ENCODE measurements at places on chromosomes 5 and 9.

DNA sequence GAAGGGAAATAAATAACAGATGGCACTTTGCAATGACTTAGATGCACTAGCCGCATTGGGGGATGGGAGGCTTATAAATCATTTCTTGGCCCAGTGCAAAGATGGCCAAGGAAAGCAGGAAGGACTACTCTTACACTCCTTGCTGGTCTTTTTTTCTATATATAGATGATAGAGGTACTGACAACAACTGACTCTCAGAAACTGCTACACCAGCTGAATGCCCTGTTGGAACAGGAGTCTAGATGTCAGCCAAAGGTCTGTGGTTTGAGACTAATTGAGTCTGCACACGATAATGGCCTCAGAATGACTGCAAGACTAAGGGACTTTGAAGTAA, 1.7 kb downstream of the CCNG1 start:
- DNase-seq, result no peak

DNA sequence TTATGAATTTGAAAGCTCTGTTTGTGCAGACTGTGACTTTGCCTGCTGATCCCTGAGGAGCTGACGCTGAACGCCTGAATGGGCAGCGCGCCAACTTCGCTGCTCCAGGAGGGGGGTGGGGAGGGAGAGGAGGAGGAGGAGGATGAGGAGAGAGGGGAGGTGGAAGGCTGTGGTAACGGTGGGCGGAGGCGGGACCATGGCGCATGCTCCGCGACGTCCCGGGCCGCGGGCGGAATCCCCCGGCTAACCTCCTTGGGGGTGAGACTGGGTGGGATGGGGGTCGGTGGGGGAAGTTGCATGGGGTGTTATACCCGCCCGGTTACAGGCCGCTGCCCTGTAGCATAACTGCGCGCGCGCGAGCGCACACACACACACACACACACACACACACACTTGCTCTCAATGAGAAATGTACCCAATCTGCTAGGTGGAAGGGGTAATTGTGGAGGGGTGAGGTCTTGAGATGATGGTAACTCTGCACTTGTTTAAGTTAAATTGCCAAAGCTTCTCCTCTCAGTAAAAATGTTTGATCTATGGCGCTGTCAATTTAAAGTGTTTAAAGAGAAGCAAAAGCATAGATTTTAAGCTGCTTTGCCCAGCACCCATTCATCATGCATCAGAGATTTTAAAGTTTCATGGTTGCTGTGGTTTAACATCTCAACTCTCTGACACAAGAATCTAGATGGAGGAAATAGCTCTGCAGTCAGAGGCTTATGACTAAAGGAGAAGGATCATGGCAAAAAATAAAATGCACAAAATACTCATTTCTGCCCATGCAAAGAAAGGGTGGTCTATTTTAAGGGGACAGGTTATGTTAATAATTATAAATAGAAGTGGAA, 76.6 kb upstream of the TBCA start:
- no peak for DNase-seq

DNA sequence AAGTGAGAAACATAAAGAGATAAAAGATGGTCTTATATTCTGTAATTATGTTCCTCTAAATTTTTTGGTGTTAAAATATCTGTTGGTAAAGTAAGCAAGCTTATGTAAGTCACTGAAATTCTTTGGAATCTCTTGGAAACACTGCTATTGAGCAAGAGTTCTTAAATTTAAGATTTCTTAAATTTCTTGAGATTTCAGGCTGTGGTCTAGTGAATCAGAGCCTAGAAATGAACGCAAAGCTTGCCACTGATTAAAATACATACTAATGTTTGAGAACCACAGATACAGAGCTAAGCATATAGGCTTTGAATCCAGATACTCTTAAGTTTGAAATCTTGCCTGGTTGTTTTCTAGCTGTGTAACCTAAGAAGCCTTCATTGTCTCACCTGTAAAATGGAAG, 133.4 kb downstream of the TRPM3 start:
- DNase-seq, result no peak

GRCh38 chr9:103731541-103731940, 362.6 kb upstream of the SMC2 start:
- DNase-seq, result no peak

DNA sequence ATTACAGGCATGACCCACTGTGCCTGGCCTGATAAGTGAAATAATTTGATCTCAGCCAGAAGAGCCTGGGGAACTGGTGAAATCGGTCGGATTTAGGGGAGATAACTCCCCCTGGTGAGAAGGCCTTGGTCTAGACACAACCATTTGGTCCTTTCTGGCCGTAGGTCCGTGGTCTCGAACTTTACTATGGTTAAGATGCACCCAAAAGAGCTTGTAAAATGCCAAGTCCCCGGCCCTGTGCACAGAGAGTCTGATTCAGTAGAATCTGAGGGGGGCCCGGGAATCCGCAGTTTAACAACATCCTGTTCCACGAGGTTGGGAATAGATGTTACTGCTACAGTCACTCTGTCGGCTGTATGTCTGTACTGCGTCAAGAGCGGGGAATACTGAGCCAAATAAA, 140.7 kb downstream of the C9orf50 start:
- no peak for DNase-seq

DNA sequence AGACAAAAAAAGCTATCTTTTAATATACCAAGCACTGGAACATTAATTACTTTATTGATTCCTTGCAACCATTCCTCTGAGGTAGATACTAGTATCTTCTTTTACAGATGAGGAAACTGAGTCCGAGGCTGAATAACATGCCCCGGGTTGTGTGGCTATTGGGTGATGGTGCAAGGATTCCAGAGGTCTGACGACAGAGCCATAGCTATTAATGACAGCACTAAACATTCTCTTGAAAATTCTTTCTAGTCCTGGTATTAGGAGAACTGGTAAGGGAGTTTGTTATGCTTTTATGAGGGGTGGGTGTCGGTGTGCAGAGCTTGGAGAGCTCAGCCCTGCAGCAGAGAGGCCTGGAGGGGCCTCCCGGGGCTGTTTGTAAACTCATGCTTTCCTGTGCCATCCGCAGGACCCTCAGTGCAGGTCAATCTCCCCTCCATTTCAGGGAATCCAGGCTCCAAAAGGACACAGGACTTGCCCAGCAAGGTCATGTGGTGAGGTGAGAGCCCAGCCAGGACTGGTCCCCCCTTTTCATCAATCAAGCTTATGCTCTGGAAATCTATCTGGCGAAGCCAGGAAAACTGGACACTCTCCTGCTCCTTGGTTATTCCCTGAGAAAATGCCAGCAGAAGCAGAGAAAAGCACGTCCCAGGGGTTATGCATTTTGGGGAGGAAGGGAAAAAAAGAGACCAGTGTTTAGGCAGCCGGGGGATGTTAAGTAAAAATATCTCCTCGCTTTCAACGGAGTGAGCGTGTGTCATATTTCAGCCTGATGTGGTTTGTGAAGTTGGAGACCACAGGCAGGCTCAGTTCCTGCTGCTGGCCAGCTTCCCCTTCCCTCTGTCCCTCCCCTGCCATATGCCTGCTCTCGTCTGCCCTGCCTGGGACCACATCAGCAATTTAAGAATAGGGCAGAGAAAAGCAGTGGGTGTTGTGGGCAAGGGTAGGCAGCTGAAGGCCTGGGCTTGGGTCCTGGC, 3.7 kb downstream of the GSN start:
- DNase-seq, result no peak

DNA sequence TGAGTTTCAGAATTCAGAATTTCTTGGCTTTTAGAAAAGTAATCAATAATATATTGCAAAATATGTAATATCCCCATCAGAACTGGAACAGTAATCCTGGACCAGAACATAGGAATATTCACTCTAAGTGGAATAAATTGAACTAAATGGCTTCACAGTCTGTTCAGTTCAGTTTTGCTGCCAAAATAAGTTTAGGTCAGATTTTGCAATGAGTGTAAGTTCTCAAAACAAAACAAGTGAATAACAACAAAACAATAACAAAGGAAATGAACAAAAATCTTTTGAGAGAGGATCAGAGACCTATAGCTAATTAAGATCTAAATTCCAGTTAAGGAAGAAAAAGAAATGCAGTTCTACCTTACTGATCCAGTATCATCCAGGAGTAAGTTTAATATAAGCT, 9.3 kb downstream of the PTGER4 start:
- DNase-seq, result no peak

GRCh38 chr5:116340799-116341198, 233.8 kb downstream of the SEMA6A start:
- DNase-seq, result no peak

DNA sequence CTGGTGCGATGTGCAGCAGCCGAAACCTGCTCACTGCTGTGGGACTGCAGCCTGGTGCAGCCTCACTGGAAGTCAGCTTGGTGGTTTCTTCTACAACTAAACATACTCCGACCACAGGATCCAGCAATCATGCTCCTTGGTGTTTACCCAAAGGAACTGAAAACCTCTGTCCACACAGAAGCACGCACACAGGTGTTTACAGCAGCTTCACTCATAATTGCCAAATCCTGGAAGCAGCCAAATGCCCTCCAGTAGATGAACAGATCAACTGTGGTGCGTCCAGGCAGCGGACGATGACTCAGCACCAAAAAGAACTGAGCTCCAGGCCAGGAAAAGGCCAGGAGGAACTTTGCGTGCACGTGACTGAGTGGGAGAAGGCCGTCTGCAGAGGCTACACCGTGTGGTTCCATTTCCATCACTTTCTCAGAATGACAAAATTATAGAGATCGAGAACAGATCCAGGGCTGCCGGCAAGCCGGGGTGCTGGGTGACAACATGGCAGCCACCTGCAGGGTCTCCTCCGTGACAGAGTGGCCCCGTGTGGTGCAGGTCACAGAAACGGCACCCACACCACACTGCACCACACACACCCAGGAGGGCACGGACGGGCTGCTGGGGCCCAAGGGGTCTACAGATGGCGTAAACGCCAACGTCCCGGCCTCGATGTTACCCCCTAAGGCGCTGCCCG, 23.1 kb upstream of the NSMF start:
- no peak for DNase-seq

DNA sequence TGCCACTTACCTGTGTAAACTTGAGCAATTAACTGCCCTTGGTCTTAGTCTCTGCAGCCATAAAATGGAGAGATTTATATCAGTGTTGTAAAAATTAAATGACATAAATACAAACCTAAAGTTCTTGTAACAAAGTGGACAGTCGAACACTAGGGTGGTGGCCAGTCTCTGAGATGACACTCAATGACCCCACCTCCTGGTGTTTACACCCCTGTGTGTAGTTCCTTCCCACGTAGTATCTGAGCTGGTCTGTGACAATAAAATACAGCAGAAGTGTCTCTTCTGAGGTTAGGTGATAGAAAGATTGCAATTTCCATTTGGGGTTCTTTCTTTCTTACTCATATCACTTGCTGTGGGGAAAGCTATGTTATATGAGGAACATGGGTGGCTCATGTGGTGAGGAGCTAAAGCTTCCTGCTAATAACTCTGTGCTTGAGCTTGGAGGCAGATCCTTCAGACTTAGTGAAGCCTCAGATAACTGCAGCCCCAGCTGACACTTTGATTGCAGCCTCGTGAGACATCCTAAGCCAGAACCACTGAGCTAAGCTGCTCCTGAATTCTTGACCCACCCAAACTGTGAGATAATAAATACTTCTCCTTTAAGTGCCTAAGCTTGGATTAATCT, 173.4 kb upstream of the CHD1 start:
- DNase-seq, result no peak

GRCh38 chr9:131781069-131781468, 41.2 kb upstream of the RAPGEF1 start:
- DNase-seq, result no peak

- DNase-seq, result no peak
Observed at GRCh38 chr9:135814421-135815095, 92.8 kb downstream of the CAMSAP1 start.

DNA sequence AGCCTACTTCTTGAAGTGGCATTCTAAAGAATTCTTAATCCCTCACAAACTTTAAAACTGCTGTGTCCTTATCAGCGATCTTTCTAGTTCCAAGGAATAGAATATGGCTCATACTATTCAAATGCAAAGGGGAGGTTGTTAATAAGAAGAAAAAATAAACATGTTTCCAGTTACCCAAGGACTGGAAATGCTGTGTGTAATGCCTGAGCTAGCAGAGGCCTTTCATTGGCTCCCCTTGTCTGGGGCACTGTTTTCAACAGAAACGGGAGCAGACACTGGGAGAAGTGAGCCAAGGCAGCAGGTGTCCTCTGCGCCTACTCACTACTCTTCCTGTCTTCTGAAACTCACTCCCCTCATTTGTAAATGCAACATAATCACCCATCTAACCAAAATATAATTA, 253.0 kb downstream of the MARCHF11 start:
- DNase-seq, result no peak

DNA sequence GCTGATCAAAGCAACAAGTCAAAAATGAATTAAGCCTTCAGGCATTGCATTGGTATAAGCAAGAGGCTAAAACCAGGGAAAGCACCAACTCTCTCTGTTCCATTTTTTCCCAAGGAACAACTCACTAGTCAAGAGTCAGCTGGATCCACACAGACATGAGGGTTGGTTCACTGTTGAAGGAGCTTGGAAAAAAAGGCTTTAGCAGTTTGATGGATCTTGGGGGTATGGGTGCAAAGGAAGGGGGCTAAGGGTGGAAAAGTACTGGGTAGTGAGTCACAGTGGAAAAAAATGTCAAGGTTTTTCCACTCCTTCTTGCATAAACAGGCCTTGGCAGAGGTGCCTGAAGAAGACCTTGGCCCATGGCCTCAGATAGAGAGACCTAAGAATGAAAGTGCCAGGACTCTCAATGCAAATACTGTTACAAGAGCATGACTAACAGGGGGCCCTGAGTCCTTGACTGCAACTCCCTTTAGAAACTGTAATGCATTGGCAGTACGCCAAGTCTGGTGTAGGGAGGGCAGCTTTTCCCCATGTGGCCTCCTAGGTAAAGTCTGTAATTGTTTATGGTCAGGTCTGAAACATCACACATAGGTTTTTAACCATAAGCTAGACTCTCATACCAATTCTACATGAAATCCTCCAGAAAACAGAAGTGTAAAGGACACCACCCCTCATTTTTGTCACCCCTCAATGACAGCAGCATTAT, 23.7 kb downstream of the ACTL7A start:
- peak; percentile 40 for DNase-seq

DNA sequence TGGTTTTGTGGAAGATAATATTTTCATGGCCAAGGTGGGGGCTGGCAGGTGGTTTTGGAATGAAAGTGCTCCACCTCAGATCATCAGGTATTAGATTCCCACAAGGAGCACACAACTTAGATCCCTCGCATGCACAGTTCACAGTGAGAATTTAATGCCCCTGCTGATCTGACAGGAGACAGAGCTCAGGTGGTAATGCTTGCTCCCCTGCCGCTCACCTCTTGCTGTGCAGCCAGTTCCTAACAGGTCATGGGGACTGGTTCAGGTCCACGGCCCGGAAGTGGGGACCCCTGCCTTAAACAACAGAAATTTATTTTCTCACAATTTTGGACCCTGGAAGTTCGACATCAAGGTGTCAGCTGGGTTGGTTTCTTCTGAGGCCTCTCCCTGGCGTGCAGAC, 668.7 kb upstream of the ZNF608 start:
- DNase-seq, result no peak

GRCh38 chr5:132425009-132425937, 55.8 kb downstream of the SLC22A5 start:
- DNase-seq, result peak; percentile 67

GRCh38 chr9:136292591-136293448, 11.1 kb downstream of the CCDC187 start:
- DNase-seq, result no peak

DNA sequence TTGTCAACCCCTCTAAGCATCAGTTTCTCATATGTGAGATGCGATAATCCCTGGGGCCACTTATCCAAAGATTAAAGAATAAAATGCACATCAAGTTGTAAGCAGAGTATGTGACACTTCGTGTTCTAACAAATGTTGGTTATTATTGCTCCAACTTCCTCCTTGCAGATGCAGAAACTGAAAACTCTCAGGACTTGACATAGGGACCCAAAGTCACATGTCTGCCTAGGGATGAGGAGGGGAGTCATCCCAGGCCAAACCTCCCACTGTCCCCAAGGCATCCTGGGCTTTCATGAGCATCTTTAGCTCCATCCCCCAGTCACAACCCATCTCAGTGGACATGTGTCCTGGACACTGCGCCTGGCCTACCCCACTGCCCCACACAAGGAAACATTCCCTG, 27.5 kb upstream of the SYK start:
- no peak for DNase-seq

All from stimulated activated CD4-positive, alpha-beta T cell treated with anti-CD3 and anti-CD28 coated beads, TNF-alpha, amount 100 ng/mL, for 24 hours (primary cell).